ENCODE measurements at places on chromosomes 7 and 10. TPM values are rescaled to one million over a fixed set of nuclear protein-coding genes. Genes with fewer than 3 reads are reported as not detected.

DNA sequence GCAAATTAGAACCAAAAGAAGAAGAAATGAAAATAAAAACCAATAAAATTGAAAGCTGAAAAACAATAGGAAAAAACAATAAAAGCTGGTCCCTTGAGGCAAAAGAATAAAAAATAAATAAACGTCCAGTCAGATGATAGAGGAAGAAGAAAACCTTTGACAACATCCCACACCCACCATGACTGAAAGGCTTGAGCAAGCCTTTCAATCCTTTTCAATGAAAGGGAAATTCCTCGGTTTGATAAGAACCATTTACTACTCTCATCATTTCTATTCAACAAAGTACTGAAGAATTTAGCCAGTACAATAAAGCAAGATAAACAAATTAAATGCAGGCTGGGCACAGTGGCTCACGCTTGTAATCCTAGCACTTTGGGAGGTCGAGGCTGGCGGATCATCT is 3.8 kb downstream of the SLC25A40 start:
- H3K4me3 ChIP-seq, result no peak overlapping the region
- peaks cover 3% of the 10 kb centered on the region for H3K4me1 ChIP-seq
- peaks cover 8% of the 10 kb centered on the region for H3K36me3 ChIP-seq
- no peaks in the 10 kb centered on the region for H3K27me3 ChIP-seq
- no peak overlapping the region for H3K27ac ChIP-seq
- DNase-seq, result no peak

GRCh38 chr7:91915401-91916050 is 25.1 kb upstream of the AKAP9 start:
- no peak for DNase-seq
- no peak overlapping the region for H3K27ac ChIP-seq
- H3K36me3 ChIP-seq, result no peaks in the 10 kb centered on the region

DNA sequence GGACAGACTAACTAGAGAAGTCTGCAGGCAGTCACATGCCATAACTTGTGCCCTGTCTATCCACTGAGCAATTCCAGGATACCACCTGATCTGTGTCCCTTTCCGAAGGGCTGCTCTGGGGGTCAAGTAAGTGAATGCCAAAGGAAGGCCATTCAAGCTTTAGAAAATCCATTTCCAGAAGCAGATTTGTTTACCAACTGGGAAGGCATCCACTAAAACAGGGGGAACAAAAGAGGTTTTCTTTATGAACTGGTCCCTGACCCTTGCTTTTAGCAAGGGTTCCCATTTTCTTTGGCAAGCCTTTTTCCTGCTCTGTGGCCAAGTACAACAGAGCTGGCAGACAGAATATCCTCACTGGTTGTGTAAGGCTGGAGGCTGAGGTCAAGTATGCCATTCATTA is 36.5 kb downstream of the ITPRID1 start:
- no peak overlapping the region for H3K4me3 ChIP-seq
- no peaks in the 10 kb centered on the region for H3K36me3 ChIP-seq
- DNase-seq, result peak; percentile 21
- no peak overlapping the region for H3K27ac ChIP-seq
- no peaks in the 10 kb centered on the region for H3K27me3 ChIP-seq
- no peaks in the 10 kb centered on the region for H3K4me1 ChIP-seq

The TMUB1 gene
- polyA plus RNA-seq, result 144 TPM

- no peak for DNase-seq
- H3K36me3 ChIP-seq, result no peaks in the 10 kb centered on the region
- no peaks in the 10 kb centered on the region for H3K4me1 ChIP-seq
- H3K27ac ChIP-seq, result no peak overlapping the region
- H3K27me3 ChIP-seq, result no peaks in the 10 kb centered on the region
These were observed 89.8 kb downstream of the CREM start for GRCh38 chr10:35216303-35216905.

DNA sequence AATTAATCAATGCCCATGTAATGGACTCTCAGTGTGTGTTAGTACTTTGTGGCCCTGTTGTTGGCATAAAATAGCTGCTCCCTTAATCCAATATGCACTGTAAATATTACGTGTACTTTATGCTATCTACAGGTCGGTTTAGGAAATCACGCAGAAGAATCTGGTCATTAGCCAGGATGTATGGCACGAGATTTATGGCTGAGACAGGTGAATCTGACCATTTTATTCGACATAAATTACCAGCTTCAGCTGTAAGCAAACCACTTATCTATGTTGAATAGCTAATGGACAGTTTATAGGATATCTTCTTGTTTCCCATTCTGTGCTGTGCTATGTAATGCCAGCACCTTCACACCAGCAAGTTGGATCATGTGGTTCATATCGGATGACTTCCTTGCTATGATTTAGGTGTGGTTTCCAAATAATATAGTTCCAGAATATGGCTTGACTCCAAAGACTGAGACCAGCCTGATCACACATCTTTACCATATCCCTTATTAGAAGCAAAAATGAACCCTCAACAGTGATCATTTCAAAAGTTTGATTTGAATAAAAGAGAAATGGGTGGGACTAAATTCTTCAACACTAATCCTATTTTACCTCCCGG is 301.4 kb downstream of the AHR start:
- DNase-seq, result no peak
- H3K4me1 ChIP-seq, result no peaks in the 10 kb centered on the region
- no peaks in the 10 kb centered on the region for H3K27me3 ChIP-seq
- no peak overlapping the region for H3K4me3 ChIP-seq

The TRIM50 gene
- polyA plus RNA-seq, result 2.1 TPM

DNA sequence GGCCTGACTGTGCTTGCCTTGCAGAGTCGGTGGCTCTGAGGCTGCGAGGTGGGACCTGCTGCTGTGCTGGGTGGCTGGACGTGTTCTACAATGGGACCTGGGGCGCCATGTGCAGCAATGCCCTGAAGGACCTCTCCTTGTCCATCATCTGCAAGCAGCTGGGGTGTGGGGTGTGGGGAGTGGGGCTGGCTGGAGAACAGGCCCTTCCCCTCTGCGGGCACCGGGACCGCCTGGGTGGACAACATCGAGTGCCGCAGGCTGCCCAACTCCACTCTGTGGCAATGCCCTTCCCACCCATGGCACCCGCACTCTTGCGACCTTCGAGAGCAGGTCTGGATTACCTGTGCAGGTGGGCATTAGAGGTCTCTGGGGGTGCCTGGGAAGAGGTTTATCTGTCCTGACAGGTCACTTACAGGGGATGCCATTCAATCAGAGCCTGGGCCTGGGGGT is 10.9 kb downstream of the SCART1 start:
- H3K27ac ChIP-seq, result no peak overlapping the region
- H3K4me3 ChIP-seq, result no peak overlapping the region
- H3K4me1 ChIP-seq, result no peaks in the 10 kb centered on the region
- no peak for DNase-seq
- no peaks in the 10 kb centered on the region for H3K36me3 ChIP-seq

The GRM3 gene
- not detected for polyA plus RNA-seq

DNA sequence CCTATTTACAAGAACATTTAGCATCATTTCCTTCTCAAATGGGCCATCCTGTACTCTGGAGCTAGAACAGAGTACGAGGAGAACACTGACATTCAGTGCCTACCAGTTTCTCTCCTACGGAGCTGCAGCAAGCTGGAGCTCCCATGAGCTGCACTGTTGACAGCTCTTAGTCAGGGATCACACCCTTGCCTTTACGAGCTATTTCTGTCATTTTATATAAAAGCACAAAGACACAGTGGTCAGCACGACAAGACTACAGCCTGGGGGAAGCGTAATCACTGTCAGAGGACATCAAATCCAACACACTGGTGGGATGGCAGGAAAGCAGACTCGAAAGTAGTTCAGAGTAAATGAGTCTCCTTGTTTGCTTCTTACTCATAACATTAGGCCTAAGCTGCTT is 2.7 kb downstream of the CDCA7L start:
- no peaks in the 10 kb centered on the region for H3K36me3 ChIP-seq
- DNase-seq, result no peak
- peaks cover 5% of the 10 kb centered on the region for H3K4me1 ChIP-seq
- H3K27me3 ChIP-seq, result no peaks in the 10 kb centered on the region
- no peak overlapping the region for H3K4me3 ChIP-seq
- no peak overlapping the region for H3K27ac ChIP-seq

DNA sequence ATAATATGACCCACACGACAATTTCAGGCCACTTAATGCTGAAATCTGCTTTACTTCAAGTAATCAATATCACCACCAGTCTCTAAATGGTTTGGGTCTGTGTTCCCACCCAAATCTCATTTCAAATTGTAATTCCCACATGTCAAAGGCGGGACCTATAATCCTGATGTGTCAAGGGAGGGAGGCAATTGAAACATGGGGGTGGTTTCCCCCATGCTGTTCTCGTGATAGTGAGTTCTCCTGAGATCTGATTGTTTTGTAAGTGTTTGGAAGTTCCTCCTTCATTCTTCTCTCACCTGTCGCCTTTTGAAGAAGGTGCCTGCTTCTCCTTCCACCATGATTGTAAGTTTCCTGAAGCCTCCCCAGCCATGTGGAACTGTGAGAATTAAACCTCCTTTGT is 178.4 kb downstream of the CRPPA start:
- no peak overlapping the region for H3K4me3 ChIP-seq
- H3K27me3 ChIP-seq, result no peaks in the 10 kb centered on the region
- no peak overlapping the region for H3K27ac ChIP-seq
- H3K36me3 ChIP-seq, result no peaks in the 10 kb centered on the region

The CDH23 gene
- 1.4 TPM for polyA plus RNA-seq

GRCh38 chr7:25527665-25528170 is 299.4 kb upstream of the NPVF start:
- DNase-seq, result no peak
- no peaks in the 10 kb centered on the region for H3K4me1 ChIP-seq
- no peak overlapping the region for H3K4me3 ChIP-seq
- H3K36me3 ChIP-seq, result no peaks in the 10 kb centered on the region
- peaks cover 11% of the 10 kb centered on the region for H3K27me3 ChIP-seq

DNA sequence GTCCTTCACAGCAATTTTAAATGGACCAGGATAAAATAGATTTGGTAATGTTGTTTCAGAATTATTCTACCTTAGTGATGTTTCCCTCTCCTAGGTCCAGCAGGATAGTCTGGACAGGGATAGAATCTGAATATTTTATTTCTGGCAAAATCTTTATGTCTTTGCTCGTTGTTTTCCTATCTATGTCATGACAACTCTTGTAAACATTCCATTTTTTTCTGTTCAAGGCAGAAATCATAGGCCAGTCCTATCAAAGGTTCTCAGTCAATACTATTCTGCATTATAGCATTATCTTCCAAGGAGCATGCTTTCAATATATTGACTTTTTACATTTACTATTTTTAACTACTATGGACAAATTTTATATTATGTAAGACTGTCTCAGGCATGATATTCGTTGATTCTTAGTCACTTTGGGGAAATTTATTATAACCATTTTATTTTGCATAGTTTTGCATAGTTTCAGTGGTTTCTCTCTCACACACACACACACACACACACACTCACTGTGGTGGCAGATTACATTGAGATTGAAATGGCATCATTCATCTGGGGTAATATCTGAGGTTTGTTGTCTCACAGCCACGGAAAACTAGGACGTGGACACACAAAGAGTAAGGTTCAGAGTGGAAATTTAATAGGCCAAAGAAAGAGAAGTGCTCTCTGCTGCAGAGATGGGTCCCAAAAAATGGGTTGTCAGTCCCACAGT is 17.2 kb downstream of the TAS2R60 start:
- H3K27me3 ChIP-seq, result no peaks in the 10 kb centered on the region
- H3K4me3 ChIP-seq, result no peak overlapping the region
- no peak overlapping the region for H3K27ac ChIP-seq
- no peak for DNase-seq

DNA sequence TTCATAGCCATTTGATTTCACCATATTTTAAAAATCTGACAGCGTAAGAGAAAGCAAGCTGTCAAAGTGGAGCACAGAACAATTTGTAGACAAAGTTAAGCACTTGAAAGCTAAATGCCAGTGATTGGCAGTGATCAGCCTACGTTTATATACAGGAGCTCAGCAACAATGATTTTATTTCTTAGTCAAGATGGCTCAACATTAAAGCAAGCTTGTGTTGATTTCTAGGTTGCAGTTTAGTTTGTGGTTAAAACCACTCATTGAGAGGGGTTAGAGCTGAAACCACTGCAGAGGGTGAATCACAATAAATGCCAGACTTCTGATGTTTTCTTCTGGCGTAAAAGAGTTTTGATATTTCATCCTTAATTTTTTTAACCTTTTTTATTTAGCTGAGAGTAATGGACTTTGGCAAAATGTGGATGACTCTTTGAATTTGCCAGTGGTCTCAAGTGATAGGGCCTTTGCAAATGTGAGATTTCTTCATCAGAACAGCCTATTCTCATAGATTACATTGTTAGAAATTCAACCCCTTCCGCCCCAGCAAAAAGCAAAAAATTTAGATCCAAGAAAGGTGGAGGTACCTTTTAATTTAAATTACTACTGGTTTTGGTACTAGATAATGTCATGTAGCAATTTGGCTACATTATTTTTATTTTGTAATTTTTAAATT is 73.8 kb downstream of the SHOC2 start:
- no peaks in the 10 kb centered on the region for H3K4me1 ChIP-seq
- H3K36me3 ChIP-seq, result peaks cover 8% of the 10 kb centered on the region
- DNase-seq, result no peak
- no peaks in the 10 kb centered on the region for H3K27me3 ChIP-seq
